ENCODE measurements at places on chromosomes 3 and 15.
A peak's percentile ranks its signal among the peaks of the same experiment; 100 is the strongest.

GRCh38 chr3:124761250-124761796 is 31.1 kb downstream of the UMPS start:
- peak; percentile 89 for DNase-seq

DNA sequence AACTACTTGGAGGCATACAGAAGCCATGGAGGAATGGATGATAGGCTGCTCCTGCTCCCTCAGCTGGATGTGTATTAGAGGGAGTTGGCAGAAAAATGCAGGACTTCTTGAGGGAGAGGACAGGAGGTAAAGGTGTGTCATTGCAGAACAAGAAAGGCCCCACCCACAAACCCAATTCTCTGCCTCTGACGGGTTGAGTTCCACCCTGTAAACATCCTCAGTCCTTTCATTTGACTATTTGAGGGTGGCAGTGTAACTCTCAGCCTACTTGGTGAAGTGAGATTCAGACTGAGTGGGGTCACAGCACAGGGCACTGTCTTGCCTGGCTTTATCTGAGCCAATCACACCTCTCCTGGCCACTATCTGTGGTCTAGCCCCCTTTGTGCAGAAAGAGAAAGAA is at the start of gene TPRG1:
Gene TPRG1 (plus strand): TSS at position 265 of the 400 bp plus-strand sequence. CDS start 35,414 bp downstream, outside the sequence.
- no peak for DNase-seq

DNA sequence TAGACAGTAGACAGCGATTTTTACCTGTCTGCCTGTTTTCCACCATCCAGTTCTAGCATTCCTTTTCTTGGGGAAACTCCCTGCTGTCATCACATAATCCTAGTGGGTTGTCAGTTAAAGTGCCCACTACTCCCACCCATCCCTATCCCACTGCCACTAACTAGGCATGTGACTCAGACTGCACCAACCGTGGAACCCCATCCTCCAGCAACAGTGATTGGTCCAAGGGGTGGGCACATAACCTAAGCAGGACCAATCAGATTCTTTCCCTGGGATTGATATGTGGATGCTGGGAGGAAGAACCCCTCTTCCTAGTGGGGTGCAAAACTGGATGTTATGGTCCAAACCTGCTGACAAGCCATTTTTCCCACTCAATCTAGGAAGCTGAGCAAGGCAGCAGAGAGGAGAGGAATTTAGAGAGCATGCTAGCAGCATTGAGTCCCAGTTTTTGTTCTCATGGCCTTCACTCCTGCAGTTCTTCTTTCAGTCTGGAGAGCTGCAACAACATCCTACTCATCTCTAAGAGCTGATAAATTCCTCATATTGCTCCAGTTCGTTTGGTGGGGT is 3.9 kb upstream of the INSYN1 start:
- no peak for DNase-seq

DNA sequence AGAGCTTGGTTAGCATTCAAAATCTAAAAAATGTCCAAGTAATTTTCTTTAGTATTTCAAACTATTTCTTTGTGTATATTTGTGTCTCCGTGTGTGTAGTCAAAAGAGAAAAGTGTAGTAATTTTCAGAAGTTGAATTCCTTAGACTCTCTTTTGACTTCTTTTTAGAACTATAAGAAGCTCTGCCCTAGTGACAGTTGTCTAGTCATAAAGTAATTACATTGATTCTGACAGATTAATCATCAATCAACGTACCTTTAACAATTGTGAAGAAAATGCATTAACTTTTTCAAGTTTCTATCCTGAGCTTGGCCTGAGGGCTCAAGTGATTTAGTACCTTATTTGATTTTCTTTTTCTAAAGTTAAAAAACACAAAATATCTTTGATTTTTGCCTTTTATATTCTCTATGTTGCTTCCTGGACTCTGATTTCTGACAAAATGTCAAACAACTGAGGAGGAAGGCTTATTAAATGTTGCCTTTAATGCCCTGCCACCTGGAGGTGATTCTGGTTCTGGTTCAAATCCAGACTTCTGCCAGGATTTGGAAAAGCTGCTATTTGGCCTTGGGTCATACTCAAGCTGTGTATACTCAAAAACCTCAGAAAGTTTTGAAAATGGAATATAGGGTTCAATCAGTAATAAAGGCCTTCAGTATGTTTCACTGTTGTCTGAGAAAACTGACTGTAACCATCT is 653.6 kb downstream of the NSUN3 start:
- no peak for DNase-seq

DNA sequence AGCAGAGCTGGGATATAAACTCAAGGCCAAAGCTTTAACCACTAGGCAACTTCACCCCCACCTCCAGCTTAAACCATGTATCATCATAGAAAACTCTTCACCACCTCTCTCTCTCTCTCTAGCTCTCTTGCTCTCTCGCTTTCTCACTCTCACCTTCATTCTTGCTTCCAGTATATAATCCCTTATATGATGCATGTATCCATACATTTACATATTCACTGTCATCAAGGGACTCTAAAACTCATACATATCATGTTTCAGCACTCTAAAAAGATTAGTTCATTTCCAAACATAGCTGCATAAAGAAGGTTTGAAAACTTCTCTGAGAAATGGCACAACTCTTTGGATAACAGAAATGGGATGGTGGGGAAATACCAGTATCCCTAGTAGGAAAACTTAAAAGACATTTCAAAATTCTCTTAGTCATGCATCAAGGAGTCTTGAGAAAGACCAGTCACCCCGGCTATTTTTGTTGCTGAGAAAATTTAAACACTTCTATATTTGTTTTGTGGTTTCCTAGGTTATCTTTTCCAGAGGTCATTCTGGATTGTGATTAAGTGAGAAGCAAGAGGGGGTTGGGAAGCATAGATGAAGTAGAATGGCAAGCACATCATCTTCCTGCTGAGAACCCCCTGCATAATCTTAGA is 447.8 kb upstream of the THBS1 start:
- DNase-seq, result no peak
